ENCODE measurements at places on chromosomes 6 and 20. TPM values are rescaled to one million over a fixed set of nuclear protein-coding genes. Genes with fewer than 3 reads are reported as not detected.

DNA sequence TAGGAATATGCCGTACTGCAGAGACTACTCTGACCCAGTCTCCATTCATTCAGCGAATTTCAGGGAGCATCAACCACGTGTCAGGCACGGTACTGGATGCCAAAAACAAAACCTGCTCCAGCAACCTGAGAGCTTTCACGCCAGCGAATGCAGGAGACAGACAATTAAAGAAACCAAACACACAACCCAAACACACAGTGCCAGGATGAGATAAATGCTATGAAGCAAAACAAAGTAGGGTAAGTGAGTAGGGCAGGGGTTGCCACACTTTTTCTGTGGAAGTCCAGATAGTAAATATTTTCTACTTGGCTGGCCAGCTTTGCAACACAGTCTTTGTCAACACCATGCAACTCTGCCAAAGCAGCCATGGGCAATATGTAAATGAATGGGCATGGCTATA lies 10.0 kb downstream of the MOCS1 start:
- no peak for DNase-seq

- peak; percentile 82 for DNase-seq
These were observed 5.3 kb downstream of the OARD1 start for GRCh38 chr6:41066867-41067304.

Gene TEAD3
- 45.3 TPM for total RNA-seq

Gene PRICKLE4
- 13.1 TPM for total RNA-seq

DNA sequence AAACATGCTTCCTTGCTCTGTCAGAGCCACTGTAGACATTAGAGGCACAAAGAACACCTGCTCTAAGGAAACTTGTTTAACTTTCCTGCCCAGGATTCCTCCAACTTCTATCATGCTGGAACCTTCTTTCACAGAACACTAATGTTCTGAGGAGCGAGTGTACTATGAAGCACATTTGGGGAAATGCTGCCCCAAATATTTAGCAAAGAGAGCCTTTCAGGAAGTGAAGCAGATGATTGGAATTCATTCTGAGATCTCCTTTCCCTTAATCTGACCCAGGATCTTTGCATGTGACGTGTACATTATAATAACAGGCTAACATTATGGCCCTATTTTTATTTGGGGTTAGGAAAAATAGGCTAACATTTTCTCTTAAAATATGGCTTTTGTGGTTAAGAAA lies 21.0 kb upstream of the FYN start:
- no peak for DNase-seq

- DNase-seq = no peak
These were observed 21.3 kb upstream of the BEND6 start for GRCh38 chr6:56933650-56934049.

DNA sequence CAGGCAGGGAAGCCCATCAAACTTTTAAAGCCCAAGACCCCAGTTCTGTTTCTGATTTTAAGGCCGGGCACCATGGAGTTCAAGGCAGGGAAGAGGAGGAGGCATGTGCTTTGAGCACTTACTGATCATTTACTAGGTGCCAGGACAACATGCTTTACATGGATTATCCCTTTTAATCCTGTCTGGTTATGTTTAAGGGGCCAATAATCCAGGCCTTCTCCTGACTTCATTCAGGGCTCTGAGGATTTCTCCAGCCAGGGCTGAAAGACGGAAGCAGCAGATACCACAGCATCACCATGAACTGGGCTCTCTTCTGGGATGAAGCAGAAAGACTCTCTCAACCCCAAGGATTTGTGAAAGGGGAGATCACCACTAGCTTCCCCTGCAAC lies 4.1 kb downstream of the CCND3 start:
- DNase-seq = no peak

DNA sequence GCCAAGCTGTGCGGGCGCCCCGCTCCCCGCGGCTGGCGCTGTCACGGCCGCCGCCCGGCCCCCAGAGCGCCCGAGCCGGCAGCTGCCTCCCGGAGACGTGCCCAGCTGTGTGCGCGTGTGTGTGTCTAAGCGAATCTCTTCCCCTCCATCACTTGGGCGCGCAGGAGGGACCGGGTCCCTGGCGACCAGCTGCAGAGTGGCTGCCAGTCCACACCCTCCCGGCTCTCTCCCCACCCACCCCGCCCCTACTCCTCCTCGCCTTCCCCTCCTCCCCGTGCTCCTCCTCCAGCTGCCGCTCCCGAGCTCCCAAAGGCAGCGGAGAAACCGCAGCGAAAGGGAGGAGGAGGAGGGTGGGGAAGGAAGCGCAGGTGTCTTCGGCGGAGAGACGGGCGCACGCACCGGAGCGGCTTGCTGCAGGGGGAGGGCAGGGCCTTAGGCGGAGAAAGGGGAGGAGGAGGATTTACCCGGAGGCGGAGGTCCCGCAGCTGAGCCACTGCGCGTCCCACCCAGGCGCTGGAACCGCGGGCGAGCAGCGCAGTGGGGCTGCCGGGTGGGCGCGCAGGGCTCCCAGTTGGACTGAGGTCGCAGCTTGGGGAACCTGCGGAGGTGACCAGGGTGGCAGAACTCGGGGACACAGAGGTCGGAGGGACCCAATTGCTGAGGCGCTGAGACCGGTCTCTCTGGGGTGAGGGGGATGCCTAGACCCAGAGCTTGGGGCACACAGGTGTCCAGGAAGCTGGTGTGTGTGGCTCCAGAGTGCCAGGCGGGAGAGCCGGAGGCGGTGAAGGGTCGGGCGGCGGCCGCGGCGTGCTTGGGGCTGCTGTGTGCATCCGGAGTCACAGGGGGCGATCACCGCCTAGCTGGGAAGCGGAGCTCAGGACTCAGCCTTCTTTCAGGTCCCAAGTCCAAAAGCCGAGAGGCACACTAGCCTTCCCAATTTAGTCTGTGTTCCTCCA lies at the start of gene HS3ST5:
TSS of gene HS3ST5 (minus strand) at position 198 of the 956 bp plus-strand sequence. CDS start 280,178 bp downstream, outside the sequence.
- DNase-seq = peak; percentile 39

DNA sequence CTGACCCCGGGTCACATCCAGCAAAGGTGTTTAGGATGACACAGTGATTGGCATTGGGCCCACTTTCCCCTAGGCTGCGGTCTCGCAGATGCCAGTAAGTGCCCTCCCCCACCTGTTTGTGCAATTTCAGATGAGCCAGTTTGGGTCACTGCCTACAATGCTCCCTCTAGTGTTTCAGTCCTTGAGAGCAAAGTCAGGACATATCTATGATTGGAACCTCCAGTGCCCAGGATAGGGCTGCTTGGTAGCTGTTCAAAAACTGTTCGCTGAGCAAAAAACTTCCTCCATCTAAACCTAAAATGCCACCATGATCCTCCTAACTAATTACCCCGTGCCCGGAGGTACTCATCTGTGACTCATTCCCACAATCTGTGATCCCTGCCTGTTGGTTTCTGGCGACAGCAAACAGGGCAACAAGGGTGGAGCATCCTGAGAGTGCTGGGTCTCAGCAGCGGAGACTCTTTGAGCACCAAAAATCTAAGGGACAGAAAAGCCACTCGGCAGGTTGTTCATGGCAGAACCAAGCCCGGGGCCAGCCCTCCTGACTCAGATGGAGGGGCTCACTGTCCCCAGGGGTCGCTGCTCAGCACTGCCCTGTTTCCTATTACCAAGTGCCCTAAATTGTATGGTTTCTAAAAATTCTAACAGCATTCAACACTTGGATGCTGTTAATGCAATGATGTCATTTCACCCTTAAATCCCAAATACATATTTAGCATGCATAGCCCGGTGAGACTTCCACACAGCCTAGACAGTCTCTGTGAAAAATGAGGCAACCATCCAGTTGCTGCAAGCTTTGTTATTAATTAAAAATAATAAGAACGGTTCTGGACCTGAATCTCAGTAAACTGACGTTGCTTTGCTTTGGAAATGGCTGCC lies 5.0 kb downstream of the VSX1 start:
- peak; percentile 19 for DNase-seq

DNA sequence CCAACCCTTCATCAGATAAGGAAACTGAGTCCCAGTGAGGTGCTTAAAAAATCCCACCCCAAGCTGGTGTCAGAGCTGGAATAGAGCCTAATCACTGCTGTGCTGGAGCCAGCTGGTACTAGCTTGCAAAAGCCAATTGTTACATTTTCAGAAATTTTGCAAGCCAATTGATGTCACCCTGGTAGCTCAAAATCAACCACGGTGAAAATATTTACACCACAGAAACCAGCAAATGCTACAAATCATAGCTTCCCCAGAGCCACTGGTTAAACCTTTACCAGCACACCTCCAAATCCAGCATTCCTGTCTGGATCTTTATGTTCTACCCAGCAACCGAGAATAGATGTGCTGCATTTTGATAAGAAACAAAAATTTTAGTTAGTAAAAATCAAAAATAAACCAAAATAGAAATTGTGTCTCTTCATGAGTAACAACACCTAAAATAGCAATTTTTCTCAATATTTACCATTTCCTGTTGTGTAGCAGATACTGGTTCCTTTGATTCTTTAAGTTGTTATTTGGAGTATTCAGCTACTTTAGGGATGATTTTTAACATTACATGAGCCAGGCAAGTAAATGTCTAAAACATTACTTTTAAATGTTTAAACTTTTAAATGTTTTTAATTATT lies 7.2 kb upstream of the LCA5 start:
- no peak for DNase-seq

Gene BACH2
- 2.6 TPM for total RNA-seq

DNA sequence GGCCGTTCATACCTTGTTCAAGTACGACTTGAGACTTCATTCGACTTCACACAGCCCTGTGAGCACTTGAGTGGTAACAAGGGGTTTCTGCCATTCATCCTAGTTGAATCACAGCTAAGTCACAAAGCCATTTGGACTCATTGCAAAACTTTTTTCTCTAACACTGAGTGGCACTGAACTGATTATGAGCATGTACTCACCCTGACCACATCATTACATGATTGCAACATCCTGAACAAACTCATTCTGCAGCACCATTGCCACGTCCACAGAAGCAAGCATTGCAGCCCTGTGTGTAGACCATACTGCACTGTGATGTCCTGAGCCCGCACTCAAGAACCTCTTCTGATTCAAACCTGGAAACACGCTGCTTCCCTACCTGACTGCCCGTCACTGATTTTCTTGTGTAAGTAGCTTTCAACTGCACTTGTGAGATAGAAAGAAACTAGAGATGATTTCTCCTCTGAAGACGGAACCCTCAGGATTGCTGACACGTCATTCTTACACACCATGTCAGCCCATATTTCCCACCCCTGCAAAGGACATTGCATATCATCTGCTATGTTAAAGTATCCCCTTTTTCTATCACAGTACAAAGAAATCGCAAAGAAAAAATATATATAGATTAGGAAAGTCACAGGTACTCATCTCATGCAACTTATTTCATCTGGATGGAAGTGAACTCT lies 81.6 kb downstream of the C6orf118 start:
- DNase-seq = no peak

DNA sequence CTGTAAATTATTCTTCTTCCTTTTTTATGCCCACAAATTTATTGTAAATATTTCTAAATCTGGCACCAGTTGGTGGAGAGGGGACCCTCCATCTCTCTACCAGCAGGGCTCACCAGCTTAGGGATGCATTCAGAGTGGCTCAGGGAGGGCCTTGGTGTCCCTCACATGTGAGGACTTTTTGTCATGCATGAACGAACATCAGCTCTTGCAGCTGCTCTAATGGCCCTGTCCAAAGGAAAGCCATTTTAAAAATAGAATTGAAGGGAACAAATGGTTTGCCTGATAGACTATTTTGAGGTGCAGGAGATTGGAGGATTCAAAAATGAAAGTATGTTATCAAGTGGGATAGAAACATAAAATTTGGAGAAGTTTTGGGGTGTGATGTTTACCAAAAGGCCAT lies 37.5 kb upstream of the KLHL31 start:
- no peak for DNase-seq

- DNase-seq = no peak
These were observed 56.7 kb downstream of the TRERF1 start for GRCh38 chr6:42394881-42395620.

DNA sequence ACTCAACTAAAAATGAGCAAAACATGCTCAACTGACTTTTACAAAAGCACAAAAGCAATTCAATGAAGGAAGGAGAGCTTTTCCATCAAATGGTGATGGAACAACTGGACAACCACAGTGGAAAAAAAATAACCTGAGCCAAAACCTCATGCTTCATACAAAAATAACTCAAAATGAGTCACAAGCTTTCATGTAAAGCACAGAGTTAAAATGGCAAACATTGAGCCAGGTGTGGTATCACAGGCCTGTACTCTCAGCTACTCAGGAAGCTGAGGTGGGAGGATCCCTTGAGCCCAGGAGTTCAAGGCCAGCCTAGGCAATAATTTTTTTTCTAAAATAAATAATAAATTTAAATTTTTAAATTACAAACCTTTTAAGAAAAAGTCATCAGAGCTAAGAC lies 18.4 kb upstream of the HLA-G start:
- DNase-seq = no peak

Data from mucosa of gallbladder (tissue), 1 donor.